ENCODE measurements at places on chromosomes 6 and 20.

DNA sequence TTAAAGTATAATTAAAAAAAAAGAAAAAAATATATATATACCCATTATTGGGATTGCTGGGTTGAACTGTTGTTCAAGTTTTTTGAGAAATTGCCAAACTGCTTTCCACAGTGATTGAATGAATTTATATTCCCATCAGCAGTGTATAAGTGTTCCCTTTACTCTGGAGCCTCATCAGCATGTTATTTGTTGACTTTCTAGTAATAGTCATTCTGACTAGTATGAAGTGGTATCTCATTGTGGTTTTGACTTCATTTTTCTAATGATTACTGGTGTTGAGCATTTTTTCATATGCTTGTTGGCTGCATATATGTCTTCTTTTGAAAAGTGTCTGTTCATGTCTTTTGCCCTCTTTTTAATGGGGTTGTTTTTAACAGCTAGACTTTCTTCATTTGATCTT lies 1260.8 kb upstream of the GJE1 start:
- DNase-seq = peak; percentile 18

- DNase-seq = no peak
Measured at GRCh38 chr20:34875642-34876405, 588 bp upstream of the ACSS2 start.

GRCh38 chr20:12893019-12893418 lies 115.8 kb upstream of the SPTLC3 start:
- DNase-seq = no peak

DNA sequence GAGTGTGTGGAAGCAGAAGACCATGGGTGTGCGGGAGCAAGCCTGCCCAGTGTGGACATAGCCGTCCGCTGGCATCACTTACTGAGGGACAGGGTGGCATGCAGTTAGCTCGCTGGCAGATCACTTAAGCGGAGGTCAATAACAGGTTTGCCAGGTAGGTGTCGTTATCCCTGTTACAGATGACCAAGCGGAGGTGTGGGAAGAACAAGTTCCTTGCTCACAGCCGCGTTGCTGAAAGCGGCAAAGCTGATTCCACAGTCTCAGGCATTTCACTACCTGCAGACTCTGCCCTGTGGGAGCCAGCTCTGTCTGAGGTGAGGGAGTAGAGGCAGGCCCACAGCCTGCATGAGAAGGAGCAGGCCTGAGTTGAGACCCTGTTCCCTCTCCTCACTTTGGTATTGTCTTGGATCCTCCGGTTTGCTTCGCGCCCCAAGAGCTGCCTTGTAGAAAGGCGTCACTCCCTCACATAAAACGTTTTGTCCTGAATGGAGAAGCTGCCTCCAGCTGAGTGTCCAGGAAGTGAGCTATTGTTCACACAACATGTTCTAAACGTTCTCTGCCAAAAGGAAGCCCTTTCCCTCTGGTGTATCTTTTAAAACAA lies 96.9 kb downstream of the TCP11 start:
- DNase-seq = no peak

- DNase-seq = no peak
Measured at GRCh38 chr6:36114798-36115408, 15.4 kb upstream of the MAPK13 start.

- peak; percentile 67 for DNase-seq
Measured at GRCh38 chr6:11654876-11655275, 117.3 kb downstream of the TMEM170B start.

DNA sequence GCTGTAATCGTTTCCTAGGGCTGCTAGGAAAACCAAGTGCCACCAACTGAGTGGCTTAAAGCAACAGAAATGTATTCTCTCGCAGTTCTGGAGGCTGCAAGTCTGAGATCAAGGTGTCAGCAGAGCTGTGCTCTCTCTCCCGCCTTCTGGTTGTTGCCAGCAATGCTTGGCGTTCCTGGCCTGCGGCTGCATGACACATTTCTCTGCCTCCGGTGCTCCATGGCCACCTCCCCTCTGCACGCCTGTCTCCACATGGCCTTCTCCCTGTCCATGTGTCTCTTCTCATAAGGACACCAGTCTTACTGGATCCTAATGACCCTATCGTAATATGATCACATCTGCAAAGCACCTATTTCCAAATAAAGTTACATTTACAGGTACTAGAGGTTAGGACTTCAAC lies 91.7 kb upstream of the AKAP12 start:
- no peak for DNase-seq

- DNase-seq = peak; percentile 78
Measured at GRCh38 chr6:146028252-146028795, 538 bp upstream of the GRM1 start.

DNA sequence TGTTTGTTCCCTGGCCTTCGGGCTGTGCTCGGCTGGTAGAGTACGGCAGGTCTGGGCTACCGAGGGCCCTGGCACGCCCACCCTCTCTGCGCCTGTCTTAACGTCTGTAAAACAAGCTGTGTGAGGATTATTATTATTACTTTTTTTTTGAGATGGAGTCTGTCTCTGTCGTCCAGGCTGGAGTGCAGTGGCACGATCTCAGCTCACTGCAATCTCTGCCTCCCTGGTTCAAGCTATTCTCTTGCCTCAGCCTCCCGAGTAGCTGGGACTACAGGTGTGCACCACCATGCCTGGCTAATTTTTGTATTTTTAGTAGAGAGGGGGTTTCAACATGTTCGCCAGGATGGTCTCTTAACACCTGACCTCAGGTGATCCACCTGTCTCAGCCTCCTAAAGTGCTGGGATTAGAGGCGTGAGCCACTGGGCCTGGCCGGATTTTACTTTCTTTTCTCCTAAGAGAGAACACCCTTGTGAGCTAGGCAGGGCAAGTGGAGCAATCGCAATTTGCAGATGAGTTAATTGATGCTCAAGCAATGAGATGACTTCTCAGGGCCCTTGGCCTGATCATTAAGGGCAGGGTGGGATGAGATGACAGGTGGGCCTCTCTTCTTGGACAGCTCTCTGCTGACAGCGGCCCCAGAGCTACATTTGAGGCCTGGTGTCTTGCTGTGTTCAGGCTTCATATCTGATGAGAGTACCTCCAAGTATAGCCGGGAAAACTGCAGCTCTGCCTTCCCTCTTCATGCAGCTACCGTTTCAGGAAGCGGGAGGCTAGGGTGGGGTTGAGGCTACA lies 859 bp upstream of the SMIM29 start:
- no peak for DNase-seq

- DNase-seq = peak; percentile 16
Measured at GRCh38 chr20:62741191-62741691, 32.6 kb downstream of the NTSR1 start.

DNA sequence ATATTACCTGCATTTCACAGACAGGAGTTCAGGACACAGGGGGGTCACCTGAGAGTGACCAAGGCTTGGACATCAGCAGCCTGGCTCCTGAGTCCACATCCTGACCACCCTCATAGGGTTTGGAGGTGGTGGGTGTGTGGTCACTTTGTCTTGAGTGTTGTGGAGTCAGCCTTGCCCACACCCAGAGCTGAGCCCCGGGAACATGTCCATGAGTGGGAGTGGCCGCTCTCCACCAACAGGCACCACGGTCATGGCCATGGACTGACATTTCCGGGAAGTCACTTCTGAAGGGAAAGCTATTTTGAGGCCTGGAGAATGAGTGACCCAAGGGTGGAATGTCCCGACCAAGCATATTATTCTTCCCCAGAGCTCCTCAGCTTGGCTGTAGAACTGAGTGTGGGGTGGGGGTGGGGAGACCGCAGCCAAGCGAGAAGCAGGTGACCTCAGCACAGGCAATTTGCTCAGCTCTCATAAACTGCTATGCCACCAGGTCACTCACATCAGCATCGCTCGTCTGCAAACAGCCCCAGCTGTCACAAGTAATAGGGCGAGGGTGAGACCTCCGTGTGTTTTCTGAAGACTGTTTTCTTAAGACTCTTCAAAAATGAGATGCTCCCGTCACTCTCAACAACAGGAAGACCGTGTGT lies 348.6 kb upstream of the CDH4 start:
- no peak for DNase-seq

DNA sequence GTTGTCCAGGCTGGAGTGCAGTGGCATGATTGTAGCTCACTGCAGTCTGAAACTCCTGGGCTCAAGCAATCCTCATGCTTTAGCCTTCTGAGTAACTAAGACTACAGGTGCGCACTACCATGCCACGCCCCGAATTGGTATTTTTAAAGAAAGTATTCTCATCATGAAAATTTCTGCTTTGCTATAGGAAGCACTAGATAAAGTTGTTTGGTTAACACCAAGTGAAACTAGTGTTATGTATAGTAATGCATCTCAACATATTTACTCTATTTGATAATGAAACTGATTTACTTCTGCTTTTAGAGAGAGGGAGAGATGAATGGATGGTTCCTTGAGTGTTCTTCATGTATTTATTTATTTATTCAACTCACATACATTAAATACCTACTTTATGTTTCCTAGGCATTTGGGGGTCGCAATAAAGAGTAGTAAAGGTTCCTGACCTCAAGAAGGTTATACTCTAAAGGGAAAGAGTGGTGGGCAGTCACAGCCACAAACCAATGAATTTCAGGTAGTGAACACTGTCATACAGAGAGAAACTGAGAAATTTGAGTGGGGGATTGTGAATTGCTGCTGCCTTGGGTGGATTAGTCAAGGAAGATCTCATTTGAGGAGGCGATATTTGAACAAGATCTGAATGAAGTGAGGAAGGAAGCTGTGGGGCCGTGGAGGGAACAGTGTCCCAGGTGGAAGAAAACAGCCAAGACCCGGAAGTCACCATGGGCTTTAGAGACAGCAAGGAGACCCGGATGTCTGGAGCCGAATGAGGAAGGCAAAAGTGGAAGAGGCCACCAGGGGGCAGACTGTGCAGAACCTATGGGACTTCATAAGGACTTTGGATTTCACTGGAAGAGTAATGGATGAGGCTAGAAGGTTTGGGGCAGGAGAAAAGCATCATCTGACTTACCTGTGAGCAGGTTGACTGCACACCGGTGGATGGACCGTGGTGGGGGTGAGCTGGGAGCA lies 185.6 kb downstream of the TSHZ2 start:
- DNase-seq = peak; percentile 62

- DNase-seq = no peak
Measured at GRCh38 chr6:158081657-158081935, 86.5 kb downstream of the SERAC1 start.

DNA sequence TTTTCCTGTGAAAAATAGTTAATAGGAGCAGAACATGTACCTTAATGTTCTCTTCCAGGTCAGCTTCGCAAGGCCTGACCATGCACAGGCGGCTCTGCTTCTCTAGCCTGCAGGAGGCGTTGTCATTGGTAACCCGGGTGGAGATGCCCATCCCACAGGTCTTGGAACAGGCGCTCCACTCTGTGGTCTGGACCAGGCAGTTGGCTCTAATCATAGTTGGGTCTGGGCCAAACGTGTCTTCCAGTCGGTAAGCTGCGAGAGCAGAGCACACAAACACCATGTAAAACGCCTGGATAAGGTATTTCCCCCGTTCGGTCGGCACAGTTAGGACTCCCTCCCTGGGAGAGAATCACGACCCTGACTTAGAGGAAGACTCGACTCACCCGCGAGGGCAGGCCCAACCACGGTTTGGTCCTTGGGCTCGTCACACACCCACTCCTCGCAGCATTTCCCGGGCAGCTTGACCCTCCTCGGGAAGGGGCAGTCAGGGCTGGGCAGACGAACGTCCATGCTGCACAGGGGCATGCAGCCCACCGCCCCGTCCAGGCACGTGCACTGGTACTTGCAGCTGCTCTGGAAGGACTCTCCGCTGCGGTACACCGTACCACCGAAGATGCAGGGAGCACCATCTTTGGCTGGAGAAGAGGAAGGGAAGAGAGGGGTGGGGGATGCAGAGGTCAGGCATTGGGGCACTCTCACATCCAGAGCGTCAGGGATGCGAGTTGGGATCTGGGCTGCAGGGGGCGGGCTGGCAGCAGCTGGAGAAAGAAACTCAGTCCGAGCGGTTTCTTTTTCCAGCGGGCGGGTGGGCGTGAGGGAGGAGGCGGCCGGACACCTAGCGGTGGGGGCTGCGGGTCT lies 1.0 kb downstream of the CCN2 start:
- DNase-seq = peak; percentile 90

DNA sequence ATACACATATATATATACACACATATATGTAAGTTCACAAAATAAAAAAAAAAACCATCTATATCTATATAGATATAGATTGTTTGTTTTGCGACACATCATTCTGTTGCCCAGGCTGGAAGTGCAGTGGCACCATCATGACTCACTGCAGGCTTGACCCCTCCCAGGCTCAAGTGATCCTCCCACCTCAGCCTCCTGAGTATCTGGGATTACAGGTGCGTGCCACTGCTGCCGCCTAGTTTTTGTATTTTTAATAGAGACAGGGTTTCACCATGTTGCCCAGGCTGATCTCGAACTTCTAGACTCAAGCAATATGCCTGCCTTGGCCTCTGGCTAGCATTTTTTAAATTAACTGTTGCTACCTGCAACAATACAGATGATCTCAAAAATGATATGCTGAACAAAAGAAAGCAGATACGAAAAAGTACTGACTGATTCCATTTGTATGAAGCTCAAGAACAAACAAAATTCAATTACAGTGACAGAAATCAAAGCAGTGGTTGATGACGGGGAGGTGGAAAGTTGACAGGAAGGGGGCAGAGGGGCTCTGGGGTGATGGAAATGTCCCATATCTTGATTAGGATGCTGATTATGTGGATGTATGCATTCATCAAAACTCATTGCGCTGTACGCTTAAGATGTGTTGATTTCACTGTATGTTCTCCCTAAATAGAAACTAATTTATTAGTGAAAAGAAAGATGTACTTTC lies 49.6 kb downstream of the ATXN1 start:
- peak; percentile 43 for DNase-seq

DNA sequence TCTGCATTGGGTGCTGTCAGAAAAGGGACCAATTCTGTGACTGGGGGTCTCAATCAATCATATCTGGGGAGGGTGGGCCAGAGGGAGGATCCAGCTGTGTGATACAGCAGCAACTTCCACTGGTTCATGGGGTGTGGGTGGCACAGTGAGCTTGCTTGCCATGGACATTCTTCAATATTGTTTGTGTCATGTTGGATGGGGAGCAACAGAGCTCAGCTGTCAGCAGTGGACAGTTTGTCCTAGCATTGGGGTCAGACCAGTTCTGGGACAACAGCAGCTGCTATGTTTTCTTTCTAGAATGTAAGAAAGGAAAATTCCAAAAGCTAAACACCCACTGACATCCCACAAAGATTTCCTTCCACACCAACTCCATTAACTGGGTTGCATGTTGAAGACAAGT lies 221.9 kb upstream of the CDH4 start:
- no peak for DNase-seq

GRCh38 chr6:109372130-109372529 lies 10.1 kb downstream of the CD164 start:
- DNase-seq = no peak

DNA sequence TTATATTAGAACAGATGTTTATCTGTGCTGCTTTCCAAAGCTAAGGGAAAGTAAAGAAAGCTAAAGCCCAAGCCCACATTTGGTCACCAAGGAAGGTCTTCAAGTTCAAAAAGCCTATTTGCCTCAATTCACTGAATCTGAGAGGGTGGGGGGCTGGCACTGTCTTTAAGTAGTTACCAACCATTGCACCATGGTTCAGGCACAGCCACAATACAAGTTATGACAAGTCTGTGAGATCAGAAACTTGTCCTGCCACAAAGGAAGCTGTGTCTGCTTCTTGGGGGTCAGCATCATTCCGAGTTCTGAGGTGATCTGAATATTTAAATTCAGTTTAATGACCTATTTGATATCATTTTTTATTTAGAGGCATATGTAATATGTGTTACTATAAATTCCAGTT lies 78.3 kb upstream of the OPRM1 start:
- no peak for DNase-seq
